ENCODE measurements at places on chromosomes 7 and 10.

GRCh38 chr10:105793071-105793470 lies 1152.0 kb downstream of the SORCS3 start:
- H3K27me3 ChIP-seq: no peaks in the 10 kb centered on the region
- no peak overlapping the region for H3K4me3 ChIP-seq
- H3K36me3 ChIP-seq: no peaks in the 10 kb centered on the region
- DNase-seq: no peak

DNA sequence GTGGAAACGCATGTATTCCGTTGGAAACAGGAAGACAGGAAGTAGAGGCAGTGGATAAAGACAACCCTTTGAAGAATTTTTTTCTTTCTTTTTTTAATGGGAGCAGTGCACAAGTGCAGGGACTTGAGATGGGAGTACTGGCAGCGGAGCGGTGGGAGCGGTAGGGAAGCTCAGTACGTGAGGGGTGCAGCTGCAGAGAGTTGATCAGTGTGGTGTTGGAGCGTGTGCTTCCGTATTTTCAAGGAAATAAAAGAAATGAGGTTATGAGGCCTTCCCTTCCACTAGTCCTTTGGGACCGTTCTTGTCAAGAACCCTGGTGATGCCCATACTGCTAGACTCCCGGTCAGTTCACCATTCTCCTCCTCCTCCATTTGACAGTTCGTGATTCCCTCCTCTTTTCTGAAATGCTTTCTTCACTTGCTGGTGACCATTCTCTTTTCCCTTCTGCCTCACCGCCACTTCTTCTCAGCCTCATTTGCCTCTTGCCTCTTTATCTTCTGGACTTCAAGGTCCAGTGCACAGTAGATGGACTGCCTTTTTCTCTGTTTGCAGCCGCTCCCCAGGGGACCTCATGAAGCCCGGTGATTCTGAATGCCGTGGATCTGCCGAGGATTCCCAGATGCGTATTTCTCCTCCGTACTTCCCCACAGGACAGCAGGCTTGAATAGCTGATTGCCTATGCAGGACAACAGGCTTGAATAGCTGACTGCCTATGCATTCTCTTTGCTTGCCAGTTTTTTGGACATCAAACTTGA lies 39.1 kb upstream of the TMEM236 start:
- no peaks in the 10 kb centered on the region for H3K27me3 ChIP-seq
- DNase-seq: no peak
- no peak overlapping the region for H3K4me3 ChIP-seq

DNA sequence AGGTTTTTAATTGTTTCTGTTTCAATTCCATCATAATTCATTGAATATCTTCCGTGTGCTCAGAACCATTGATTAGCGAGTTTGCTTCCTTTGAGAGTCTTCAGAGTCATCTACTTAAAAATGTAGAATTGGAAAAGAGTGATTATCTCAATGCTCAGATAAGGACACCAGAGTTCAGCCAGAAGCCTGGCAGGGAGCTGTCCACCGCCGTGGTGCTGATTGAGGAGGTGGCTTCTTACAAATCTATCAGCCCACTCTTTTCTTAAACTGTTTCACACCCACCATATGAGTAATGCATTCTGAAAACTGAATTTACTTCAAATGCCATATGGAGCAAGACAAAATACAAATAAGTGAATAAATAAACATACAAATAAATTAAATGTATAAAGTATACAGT lies 79.3 kb downstream of the INSYN2A start:
- no peaks in the 10 kb centered on the region for H3K4me1 ChIP-seq
- no peak for DNase-seq
- no peak overlapping the region for H3K27ac ChIP-seq

GRCh38 chr10:123496996-123497660 lies 169.0 kb upstream of the GPR26 start:
- no peaks in the 10 kb centered on the region for H3K36me3 ChIP-seq
- H3K27me3 ChIP-seq: no peaks in the 10 kb centered on the region
- H3K4me1 ChIP-seq: peaks cover 18% of the 10 kb centered on the region
- no peak for DNase-seq
- no peak overlapping the region for H3K4me3 ChIP-seq

GRCh38 chr7:128902761-128903585 lies 7.5 kb downstream of the KCP start:
- no peak overlapping the region for H3K27ac ChIP-seq
- no peaks in the 10 kb centered on the region for H3K27me3 ChIP-seq
- no peak overlapping the region for H3K4me3 ChIP-seq
- no peaks in the 10 kb centered on the region for H3K36me3 ChIP-seq
- H3K4me1 ChIP-seq: peaks cover 10% of the 10 kb centered on the region
- no peak for DNase-seq

DNA sequence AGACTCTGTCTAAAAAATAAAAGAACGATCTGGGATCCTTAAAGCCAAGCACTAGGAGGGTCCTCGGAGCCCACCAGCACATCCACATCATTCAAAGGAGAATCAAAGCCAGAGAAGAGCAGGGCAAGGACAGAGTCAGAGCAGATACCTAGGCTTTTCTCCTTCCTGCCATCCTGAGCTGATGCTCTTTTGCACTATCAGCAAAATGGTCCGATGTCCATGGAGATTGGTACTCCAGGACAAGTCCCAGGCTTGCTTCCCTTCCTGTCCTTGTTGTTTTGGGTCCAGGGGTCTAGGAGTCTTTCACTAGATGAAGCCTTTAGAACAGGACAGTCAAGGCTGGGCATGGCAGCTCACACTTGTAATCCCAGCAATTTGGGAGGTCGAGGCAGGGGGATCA lies 58.0 kb upstream of the ELN start:
- H3K27ac ChIP-seq: no peak overlapping the region
- H3K4me1 ChIP-seq: peaks cover 8% of the 10 kb centered on the region
- no peak overlapping the region for H3K4me3 ChIP-seq
- no peaks in the 10 kb centered on the region for H3K27me3 ChIP-seq
- H3K36me3 ChIP-seq: no peaks in the 10 kb centered on the region

GRCh38 chr10:71754562-71754961 lies 18.8 kb downstream of the VSIR start:
- H3K4me3 ChIP-seq: no peak overlapping the region
- H3K27me3 ChIP-seq: no peaks in the 10 kb centered on the region
- H3K4me1 ChIP-seq: peaks cover 31% of the 10 kb centered on the region
- H3K27ac ChIP-seq: no peak overlapping the region

- DNase-seq: no peak
- H3K36me3 ChIP-seq: peaks cover 6% of the 10 kb centered on the region
- H3K27me3 ChIP-seq: no peaks in the 10 kb centered on the region
- no peaks in the 10 kb centered on the region for H3K4me1 ChIP-seq
Observed at GRCh38 chr10:119762805-119763798, 37.3 kb downstream of the INPP5F start.

DNA sequence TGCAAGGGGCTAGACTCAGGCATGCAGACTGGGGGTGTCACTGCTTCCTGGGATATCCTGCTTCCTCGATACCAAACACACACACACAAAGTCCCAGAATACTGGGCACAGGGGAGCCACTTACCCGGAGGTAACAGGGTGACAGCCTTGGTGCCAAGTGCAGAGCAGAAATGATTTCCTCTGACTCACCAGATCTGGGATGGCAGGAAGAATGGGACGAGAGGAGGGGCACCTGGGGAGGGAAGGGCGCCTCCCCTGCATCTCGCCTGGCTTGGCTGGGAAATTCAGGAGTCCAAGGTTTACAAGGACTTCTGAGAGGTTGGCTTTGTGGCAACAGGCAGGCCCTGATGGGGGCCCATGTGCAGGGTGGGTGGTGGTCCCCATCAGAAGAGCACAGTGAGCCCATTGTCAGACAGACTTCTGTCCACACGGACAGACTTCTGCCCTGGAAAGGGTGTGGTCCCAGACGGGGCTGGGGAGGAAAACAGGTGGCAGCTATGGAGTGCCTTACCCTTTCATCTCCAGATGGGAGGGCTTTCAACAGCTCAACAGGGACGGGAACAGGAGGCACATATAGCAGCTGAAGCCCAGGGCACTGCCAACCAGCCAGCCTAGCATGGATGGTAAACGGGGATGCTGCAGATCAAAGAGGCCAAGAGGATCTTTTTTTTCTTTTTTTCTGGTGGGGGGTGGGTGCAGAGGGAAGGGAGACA lies 9.7 kb upstream of the CCL24 start:
- H3K4me1 ChIP-seq: no peaks in the 10 kb centered on the region
- no peaks in the 10 kb centered on the region for H3K27me3 ChIP-seq
- DNase-seq: no peak
- no peak overlapping the region for H3K4me3 ChIP-seq

DNA sequence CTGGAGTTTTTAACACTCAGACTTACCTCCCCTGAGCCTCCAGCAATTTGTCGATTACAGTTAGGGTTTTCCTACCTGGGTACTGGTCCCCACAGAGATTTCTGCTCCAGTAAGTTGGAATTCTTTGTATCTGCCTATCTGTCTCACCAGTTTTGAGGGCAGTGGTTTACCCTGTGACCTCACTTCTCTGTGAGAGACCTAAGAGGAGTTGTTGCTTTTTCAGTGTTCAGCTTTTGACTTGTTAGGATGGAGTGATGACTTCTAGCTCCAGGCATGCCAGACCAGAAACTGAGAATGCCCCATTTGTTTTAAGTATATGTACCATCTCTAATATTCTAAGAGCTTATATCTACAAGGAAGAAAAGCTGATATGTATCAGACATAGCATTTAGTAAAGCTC lies 42.9 kb downstream of the CSGALNACT2 start:
- H3K36me3 ChIP-seq: peaks cover 12% of the 10 kb centered on the region
- no peak overlapping the region for H3K4me3 ChIP-seq
- H3K4me1 ChIP-seq: no peaks in the 10 kb centered on the region
- no peak for DNase-seq

DNA sequence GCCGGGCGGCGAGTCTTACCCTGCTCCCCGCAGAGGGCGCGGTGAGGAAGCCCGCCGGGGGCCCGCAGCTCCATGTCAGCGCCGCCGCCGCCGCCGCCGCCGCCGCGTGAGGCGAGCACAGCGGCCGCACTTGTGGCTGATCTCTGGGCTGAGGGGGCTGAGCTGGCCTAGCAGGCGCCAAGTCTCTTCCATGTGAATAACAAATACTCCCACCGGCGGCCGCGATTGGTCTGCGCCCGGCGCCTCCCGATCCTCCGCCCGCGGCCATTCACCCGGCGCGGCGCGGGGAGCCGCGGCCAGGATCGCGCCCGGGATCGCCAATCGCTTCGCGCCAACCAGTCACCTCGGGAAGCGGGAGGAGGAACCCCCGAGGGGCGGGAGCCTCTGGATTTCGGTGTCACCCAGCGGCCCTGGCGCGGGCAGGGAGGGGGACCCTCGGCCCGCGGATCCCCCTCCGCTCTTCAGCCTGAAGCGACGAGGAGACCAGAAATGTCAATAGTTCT lies at the start of gene GRM8:
Gene GRM8, minus strand, starts transcription at position 164 of the 503 bp plus-strand sequence.
- H3K4me3 ChIP-seq: peak within 1 kb of the TSS; percentile 76
- peaks cover 31% of the 10 kb centered on the region for H3K27me3 ChIP-seq
- no peak for DNase-seq
- no peaks in the 10 kb centered on the region for H3K36me3 ChIP-seq

DNA sequence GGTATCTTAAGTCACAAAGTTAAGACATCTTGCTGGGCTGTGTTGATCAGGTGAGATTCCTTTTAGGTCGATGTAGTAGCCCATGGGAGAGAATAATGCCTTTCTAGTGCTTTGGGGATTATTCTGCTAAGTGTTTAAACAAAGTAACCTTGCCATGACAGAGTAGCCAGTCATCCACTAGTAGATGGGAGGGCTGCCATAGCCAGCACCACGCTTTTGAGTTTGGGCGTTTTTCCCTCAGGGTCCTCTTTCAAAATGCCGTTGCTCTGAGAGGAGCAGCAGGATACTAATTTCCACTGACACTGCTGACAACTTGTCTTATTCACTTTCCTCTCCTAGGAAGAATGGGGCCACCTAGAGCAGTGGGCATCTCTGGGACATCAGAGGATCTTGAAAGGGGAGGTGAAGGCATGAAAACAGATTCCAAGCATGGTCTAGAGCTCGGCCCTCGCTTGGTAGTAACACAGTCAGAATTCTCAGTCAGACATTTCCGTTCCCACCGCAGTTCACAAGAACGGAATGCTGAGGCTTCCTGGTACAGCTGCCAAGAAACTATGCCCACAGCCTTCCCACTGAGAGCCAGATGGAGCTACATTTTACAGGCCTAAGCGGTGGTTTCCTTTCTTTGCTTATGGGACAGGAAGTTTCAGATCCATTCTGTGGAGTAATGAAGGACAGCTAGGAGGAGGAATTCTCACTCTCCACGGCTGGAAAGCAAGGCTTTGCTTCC lies 15.3 kb upstream of the RSU1 start:
- H3K27ac ChIP-seq: no peak overlapping the region
- no peaks in the 10 kb centered on the region for H3K4me1 ChIP-seq
- H3K36me3 ChIP-seq: no peaks in the 10 kb centered on the region

GRCh38 chr7:95376632-95377400 lies 19.4 kb downstream of the PON3 start:
- no peaks in the 10 kb centered on the region for H3K27me3 ChIP-seq
- no peak overlapping the region for H3K4me3 ChIP-seq
- H3K36me3 ChIP-seq: no peaks in the 10 kb centered on the region

DNA sequence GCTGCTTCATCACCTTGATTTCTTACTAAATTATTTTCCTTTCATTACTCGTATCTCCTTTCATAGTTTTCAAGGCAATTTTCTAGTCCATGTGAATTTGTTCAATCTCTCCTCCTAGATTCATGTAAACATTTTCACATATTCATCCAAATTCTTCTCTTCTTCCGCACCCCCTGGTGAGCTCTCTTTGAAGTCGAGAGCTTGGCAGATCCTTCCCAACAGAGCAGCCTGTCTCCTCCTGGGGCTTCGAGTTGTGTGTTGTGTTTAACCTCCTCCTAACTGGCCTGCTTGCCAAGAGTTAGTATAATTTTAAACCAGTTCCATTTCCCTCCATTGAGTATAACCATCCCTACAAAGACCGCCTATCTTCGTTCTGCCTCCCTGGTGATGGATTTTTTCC lies 272.4 kb upstream of the CELF2 start:
- no peaks in the 10 kb centered on the region for H3K4me1 ChIP-seq
- no peak overlapping the region for H3K27ac ChIP-seq
- no peaks in the 10 kb centered on the region for H3K36me3 ChIP-seq
- no peak for DNase-seq
- no peak overlapping the region for H3K4me3 ChIP-seq
- no peaks in the 10 kb centered on the region for H3K27me3 ChIP-seq

DNA sequence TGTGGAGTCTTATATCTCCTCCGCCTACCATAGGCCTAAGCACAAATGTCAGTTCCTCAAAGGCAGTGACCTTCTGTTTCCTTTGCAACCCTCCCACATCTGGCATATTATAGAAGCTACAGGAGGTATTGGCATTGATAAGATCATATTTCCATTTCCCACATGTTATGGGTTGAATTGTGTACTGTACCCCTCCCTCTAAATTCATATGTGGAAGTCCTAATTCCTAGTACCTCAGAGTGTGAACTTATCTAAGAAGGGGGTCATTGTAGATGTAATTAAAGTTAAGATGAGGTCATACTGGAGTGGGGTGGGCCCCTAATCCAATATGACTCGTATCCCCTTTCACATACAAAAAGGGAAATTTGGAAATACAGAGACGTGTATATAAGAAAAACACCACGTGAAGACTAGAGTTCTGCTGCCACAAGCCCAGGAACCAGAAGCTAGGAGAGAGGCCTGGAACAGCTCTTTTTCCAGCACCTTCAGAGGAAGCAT lies 6.1 kb upstream of the LAMB4 start:
- peaks cover 18% of the 10 kb centered on the region for H3K4me1 ChIP-seq
- H3K27me3 ChIP-seq: no peaks in the 10 kb centered on the region
- no peak for DNase-seq
- no peaks in the 10 kb centered on the region for H3K36me3 ChIP-seq
- peak overlapping the region; percentile 28 for H3K27ac ChIP-seq
- H3K4me3 ChIP-seq: no peak overlapping the region

- H3K4me1 ChIP-seq: no peaks in the 10 kb centered on the region
- peaks cover 31% of the 10 kb centered on the region for H3K36me3 ChIP-seq
- no peak overlapping the region for H3K27ac ChIP-seq
- H3K27me3 ChIP-seq: no peaks in the 10 kb centered on the region
- no peak overlapping the region for H3K4me3 ChIP-seq
Observed at GRCh38 chr10:70212879-70213278, 20.4 kb downstream of the PPA1 start.
